ENCODE measurements at places on chromosomes 5 and 9.

GRCh38 chr9:131441441-131441840 is 47.6 kb downstream of the PRRC2B start:
- no peak for DNase-seq

DNA sequence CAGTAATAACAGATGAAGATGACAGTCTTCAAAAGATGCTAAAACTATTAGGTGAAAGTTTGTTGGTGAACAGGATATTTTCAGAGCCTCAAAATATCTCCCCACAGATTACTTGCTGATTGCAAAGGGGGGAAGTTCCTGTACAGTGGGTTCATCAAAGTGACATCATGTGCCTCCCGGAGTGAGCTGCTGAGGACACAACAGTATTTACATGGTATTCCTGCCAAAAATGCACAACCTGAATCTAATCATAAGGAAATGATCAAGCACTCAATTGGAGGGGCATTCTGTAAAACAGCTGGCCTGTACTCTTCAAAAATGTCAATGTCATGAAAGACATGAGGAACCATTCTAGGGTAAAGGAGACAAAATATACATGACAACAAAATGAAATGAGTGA is 18.9 kb upstream of the GLIS3 start:
- DNase-seq, result no peak

- DNase-seq, result no peak
Observed at GRCh38 chr5:109083937-109084336, 325.8 kb downstream of the PJA2 start.

DNA sequence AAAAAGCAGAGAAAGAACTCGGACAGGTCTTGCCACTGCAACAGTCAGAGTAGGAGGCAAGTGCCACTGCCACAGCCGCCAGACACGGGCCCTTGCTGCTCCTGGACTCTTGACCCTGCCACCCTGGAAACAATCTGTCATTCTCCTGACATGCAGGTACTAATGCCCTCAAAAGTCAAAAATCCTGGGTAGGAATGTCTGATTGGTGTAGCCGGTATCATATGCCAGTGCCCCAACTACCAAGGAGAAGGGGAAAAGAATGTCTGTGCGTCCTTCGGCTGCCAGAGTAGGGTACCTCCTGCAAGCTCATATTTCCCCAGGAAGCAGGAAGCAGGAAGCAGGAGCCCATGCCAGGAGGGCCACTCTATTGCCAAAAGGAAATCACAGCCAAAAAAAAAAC is 30.5 kb upstream of the F2RL1 start:
- DNase-seq, result no peak

DNA sequence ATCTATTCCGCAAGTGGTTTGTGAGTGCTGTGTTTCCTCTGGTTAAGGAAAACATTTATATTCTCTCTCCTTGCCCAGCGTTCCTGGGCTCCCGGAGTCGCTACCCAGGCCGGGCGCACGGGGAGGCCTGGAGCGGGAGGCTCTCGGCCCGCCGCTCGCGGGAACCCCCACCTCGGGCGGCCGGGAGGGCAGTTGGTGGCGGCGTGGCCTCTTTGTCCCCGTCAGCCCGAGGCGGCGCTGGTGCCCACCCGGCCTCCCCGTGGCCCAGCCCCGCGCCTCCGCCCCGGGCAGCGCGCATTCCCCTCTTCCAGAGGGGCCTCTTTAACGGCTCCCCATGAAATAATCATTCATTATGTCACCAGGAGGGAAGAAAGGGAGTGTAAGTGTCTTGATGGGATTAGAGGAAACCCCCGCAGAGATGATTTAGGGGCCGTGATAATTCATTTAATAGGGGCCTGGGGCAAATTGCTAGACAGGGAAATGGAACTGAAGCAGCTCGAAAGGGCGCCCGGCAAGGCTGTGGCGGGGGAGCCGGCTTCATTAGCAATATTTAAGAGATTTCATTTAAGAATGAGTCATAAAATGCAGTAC is 181.9 kb upstream of the TBCA start:
- no peak for DNase-seq

DNA sequence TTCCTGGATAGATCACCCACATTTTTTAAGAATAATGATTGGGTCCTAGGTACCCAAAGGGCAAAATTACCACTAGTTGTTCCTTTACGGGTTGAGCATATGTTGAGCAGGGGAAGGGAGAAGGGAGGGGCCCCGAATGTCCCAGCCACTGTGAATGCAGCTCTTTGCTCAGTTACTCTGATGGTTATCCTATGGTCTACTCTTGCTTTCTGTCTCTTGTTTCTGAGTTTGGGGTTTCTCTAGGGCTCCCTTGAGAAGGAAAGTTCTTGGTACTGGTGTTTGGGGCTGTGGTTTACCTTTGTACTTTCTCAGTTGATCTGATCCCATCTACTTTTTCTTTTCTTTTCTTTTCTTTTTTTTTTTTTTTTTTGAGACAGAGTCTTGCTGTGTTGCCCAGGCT is 55.6 kb downstream of the ALG2 start:
- DNase-seq, result no peak

DNA sequence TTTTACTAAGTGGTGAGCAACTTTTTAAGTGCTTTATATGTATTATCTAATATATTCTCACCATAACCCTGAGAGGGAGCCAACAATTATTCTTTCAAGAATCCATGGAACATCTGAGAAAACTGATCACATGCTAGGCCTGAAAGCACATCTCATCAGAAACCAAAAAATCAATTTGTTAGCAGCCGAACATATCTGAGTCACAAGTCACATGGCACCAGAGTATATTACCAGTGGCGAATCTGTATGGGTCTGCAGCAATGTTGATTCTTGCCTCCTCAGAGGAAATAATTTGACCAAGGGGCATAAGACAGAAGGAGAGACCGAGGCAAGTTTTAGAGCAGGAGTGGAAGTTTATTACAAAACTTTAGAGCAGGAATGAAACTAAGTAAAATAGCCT is 25.3 kb upstream of the SIL1 start:
- no peak for DNase-seq

DNA sequence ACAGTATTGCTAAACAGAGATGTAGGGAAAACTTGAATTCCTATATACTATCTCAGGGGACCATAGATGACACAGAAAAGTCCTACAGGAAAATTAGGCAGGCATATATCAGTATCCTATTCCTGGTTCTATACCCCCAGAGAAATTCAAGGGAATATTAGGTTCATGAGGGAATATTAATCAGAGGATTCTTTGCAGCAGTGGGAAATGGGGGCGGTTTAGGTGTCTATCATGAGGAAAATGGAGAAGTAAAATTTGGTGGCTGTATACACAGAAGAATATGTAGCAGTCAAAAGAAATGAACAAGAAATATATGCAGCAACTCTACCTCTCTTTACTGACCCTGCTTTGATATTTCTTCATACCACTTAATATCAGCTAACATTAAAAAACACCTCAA is 20.0 kb downstream of the SPTLC1 start:
- DNase-seq, result no peak

DNA sequence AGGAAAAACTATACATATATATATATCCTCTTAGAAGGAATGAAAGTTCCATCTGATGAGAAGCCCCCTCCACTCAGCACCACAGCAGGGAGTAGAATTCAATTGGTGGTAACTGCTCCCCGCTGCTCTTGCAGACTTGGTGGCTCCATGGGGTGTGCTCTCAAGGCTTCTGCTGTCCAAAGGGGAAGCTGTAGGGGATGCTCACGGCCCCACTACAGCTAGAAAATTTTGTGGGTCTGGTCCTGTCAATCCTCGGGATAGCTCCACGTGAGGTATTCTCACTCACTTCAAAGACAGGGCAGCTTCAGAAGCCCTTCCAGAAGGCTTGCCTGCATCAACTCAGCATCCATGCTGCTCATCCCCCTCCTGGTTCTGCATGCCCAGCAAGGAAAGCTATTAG is 247.2 kb downstream of the CETN3 start:
- DNase-seq, result no peak

DNA sequence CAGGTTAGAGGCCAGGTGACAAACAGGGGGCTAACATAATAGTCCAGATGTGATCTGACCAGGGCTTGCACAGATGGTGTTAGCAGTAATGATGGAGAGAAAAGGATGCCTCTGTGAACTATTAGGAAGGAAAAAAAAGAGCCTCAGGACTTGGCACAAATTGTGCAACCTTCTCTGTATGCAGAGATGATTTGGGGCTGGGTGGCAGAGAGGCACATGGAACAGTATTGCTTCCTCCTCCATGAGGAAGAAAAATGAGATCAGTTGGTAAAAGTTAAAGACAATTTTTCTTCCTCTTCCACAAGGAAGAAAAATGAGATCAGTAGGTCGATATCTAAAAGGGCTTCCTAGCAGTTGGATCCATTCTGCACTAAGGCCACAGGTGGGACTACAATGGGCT is 13.9 kb upstream of the ANXA6 start:
- DNase-seq, result no peak

DNA sequence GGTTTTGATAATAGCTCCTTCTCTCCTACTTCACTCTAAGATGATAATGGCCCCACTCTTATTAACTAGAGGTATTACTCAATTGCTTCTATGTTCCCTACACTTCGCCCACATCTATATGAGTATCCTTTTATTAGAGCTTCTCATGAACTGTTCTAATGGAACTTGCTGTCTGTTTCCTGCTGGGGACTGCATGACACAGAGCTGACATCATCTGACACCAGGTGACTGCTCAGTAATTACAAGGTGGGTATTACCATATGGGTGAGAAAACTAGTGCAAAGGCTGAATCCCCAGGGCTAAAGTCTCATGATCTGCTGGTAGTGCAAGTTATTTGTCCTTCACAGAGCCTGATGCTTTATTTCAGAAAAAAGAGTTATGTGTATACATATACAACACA is 146.2 kb upstream of the PLCXD3 start:
- DNase-seq, result no peak

DNA sequence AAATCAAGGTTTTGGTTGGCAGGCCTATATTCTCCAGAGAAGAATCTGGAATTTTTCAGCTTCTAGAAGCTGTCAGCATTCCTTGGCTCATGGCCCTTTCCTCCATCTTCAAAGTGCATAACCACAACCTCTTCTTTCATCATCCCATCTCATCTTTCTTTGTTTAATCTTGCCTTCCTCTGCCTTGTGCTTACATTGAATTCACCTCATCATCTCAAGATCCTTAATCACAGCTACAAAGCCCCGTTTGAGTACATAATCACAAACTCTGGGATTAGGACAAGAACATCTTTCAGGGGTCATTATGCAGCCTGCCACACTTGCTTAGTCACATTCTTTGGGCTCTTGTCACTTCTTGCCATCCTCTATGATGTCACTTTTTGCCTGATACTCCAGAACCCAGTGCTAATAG is 130.3 kb downstream of the FOXD1 start:
- no peak for DNase-seq

GRCh38 chr9:120702075-120702474 is 12.2 kb downstream of the MEGF9 start:
- no peak for DNase-seq

DNA sequence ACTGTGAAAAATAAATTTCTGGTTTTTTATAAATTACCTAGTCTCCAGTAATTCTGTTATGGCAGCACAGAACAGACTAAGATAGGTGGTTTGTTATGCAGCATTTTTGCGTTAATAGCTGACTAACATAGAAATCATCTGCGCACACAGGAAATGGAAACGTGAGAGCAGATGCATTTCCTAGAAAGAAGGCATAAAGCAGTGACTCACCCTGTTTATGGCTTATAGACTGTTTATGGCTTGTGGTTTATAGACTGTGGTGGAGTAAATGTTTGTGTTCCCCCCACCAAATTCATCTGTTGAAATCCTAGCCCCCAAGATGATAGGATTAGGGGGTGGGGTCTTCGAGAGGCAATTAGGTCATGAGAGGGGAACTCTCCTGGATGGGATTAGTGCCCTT is 18.3 kb upstream of the OSMR start:
- DNase-seq, result no peak

- no peak for DNase-seq
Observed at GRCh38 chr5:170480260-170480659, 23.6 kb upstream of the KCNIP1 start.

GRCh38 chr9:90078988-90079421 is 474.2 kb downstream of the GADD45G start:
- no peak for DNase-seq

GRCh38 chr9:138114501-138115245 is 237.1 kb downstream of the CACNA1B start:
- no peak for DNase-seq

DNA sequence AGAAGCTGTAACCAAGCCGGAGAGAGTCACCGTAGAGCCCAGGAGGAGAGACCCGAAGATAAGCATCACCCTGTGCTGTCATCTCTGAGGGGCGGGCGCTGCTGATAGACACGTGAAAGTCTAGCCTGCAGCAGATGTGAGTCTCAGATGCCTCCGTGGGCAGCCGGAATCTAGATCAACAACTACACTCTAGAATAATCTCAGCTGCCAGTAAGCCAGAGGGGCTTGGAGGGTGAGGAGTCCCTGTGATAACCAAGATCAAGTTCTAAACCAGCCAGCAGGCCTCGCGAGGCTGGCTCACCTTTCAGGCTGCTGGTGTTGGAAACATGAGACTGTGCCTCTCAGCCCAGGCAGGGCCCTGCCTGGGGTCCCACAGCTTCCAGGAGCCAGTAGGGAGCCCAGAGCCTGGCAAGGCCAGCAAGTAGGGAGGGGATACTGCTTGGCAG is 54.1 kb downstream of the DAPK1 start:
- no peak for DNase-seq

DNA sequence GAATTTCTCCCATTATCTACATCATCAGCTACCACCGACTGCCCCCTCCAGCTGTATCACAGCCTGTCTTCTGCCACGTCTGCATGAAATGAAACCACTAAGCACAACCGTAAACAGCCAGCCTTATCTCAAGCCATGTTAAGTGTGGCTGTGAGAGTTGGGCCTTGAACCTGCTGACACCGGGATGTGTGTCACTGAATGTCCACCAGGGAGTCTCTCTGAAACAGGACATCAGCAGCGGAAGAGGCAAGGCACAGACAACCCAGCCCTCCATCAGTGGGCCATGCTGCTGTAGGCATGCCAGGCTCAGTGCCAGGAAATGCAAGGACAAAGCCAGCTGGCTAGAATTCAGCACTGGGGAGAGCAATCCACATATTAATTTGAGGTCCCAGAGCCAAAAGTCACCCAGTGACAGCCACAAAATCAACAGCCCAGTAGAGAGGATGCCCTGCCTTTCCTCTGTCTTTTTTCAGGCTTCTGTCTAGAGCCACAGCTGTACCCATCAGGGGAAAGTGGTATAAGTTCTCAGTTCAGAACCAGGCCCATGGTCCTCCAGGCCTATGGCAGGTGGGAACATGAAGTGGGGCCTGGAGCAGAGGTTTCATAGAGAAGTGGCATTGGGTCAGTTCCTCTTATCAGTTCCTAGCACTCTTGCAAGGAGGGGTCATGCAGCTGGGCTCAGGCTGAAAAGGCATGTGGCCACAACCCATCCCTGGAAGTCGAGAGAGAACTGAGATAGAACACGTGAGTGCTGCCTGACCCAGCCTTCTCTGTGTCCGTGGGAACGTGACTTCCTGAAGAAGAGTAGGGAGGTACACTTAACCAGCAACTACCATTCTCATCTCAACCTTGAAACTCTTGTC is 199.4 kb downstream of the ESM1 start:
- DNase-seq, result no peak
